ENCODE measurements at places on chromosomes 5 and 9.

GRCh38 chr9:36118201-36118600 lies 18.3 kb upstream of the GLIPR2 start:
- no peak overlapping the region for H3K27ac ChIP-seq
- DNase-seq = no peak
- no peak overlapping the region for H3K4me3 ChIP-seq
- no peaks in the 10 kb centered on the region for H3K4me1 ChIP-seq
- no peaks in the 10 kb centered on the region for H3K27me3 ChIP-seq
- H3K36me3 ChIP-seq = no peaks in the 10 kb centered on the region

DNA sequence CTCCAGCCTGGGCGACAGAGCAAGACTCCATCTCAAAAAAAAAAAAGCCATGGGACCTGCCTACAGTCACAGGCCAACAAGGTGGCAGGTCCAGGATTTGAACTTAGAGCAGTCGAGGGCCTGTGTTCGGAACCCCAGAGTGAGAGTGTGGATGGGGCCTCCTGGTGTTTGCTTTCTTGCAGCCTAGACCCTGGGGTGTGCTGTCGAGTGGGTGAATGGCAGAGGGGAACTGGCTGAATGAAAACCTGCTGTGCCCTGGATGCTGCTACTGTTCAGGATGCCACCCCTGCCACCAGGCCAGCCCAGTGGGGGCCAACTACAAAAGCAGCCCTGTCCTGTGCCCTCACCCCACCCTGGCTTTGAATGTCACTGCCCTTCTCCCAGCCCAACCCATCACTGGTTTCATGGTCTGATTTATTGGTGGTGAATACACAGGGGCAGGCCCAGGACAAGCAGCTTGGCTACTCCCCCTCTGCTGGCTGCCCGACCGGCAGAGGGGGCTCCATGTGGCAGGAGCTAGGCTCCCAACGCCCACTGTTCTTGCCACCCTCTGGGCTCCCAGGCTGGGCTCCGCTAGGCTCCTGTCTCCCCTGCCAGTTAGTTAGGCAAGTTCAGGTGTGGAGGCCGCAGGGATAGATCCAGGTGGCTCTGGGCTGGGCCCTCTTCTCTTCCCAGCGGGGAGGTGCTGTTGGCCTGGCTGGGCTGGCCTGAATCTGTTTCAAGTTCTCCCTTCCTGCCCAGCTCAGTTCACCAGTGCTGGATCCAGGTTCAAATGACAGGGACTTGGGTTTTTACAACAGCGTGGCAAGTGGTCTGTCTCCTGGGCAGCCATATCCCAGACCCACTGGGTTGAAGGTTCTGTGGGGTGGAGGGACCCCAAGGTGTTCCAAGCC lies 12.2 kb downstream of the FPGS start:
- no peaks in the 10 kb centered on the region for H3K27me3 ChIP-seq
- H3K27ac ChIP-seq = no peak overlapping the region
- H3K36me3 ChIP-seq = peaks cover 19% of the 10 kb centered on the region
- DNase-seq = no peak
- H3K4me3 ChIP-seq = no peak overlapping the region

GRCh38 chr5:138096363-138096762 lies 12.5 kb downstream of the WNT8A start:
- H3K36me3 ChIP-seq = no peaks in the 10 kb centered on the region
- no peak overlapping the region for H3K4me3 ChIP-seq
- peaks cover 25% of the 10 kb centered on the region for H3K4me1 ChIP-seq
- no peak overlapping the region for H3K27ac ChIP-seq
- no peak for DNase-seq

- no peak overlapping the region for H3K4me3 ChIP-seq
- H3K27me3 ChIP-seq = peaks cover 5% of the 10 kb centered on the region
- H3K4me1 ChIP-seq = no peaks in the 10 kb centered on the region
- no peaks in the 10 kb centered on the region for H3K36me3 ChIP-seq
Observed at GRCh38 chr9:115548609-115549260, 430.8 kb upstream of the TNC start.

GRCh38 chr9:120904978-120905301 lies 21.7 kb downstream of the TRAF1 start:
- peak; percentile 42 for DNase-seq
- peaks cover 91% of the 10 kb centered on the region for H3K4me1 ChIP-seq
- H3K27ac ChIP-seq = peak overlapping the region; percentile 86
- H3K27me3 ChIP-seq = no peaks in the 10 kb centered on the region

DNA sequence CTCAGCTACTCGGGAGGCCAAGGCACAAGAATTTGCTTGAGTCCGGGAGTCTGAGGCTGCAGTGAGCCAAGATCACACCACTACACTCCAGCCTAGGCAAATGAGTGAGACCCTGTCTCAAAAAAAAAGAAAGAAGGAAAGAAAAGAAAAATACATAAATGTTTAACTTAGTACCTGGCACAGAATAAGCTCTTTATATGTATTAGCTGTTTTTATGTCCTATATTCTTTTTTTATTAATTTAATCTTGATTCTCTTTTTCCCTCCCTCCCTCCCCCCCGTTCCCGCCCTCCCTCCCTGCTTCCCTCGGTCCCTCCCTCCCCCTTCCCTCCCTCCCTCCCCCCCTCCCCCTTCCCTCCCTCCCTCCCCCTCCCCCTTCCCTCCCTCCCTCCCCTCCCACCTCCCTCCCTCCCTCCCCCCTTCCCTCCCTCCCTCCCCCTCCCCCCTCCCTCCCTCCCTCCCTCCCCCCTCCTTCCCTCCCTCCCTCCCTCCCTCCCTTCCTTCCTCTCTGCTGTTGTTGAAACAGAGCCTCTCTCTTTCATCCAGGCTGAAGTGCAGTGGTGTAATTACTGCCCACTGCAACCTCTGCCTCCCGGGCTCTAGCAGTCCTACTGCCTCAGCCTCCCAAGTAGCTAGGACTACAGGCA lies 135.8 kb upstream of the GRHPR start:
- DNase-seq = no peak
- H3K4me1 ChIP-seq = peaks cover 51% of the 10 kb centered on the region
- H3K36me3 ChIP-seq = peaks cover 25% of the 10 kb centered on the region
- peak overlapping the region; percentile 73 for H3K27ac ChIP-seq
- no peaks in the 10 kb centered on the region for H3K27me3 ChIP-seq
- H3K4me3 ChIP-seq = no peak overlapping the region

DNA sequence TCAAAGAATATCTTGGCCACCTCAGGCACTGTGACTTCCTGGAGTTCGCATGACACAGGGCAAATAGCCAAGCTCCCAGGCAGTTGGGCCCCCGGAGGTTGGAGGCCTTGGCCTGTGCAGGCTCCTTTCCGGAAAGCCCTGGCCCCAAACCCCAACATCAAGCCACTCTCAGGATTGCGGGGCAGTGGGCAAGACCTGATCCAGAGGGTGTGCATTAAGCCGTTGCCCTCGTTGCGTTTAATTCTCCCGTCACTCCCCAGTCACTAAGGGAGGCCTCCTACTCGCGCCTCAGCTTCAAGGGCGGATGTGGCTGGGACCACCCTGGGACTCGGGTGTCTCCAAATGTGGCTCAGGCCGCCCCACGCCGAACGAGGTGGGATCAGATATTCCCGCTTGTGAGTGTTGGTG lies 60.1 kb downstream of the TMEM174 start:
- DNase-seq = peak; percentile 13
- H3K27ac ChIP-seq = no peak overlapping the region
- H3K36me3 ChIP-seq = no peaks in the 10 kb centered on the region
- no peak overlapping the region for H3K4me3 ChIP-seq

Measured in activated CD8-positive, alpha-beta T cell treated with anti-CD3 and anti-CD28 coated beads for 36 hours (primary cell).